ENCODE measurements at places on chromosomes 3 and 15.

DNA sequence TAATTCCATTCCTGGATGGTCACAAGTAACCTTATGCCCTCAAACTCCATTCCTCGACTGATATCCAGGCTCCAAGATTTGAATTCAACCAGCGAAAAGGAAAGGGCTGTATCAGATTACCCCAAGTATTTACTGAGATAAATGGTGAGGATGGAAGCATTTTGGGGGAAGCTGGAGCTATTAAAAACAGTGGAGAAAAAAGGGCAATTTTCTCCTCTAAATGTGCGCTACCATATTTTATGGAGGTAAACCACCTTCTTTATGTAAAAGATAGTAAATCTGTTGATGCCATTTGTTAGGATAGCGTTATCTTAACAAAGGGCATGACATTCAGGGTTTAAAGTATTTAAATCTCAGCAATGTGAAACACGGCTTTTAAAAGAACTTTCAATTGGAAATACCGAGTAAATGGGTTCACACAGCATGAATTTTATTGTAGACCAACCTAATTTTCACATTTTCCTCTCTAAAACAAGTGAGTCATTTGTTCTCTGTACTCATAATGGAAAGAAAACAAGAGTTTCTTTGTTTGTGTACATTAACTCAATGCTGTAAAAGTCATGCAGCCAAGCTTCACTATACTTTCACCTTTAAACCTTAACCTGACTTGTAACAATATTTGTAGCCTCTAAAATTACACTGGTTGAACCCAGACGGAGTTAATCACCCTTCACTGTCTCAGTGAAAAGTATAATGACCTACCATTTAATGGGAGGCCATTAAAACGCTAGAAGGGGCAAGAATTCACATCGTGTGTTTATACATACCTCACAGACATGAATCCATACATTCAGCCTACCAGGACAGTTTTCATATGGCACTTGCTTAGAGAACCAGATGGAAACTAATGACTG, 773.4 kb downstream of the ROBO1 start:
- no peak for DNase-seq

GRCh38 chr3:124557-125179, 71.9 kb upstream of the CHL1 start:
- no peak for DNase-seq

- no peak for DNase-seq
Observed at GRCh38 chr3:71602256-71602655, 18.7 kb upstream of the FOXP1 start.

DNA sequence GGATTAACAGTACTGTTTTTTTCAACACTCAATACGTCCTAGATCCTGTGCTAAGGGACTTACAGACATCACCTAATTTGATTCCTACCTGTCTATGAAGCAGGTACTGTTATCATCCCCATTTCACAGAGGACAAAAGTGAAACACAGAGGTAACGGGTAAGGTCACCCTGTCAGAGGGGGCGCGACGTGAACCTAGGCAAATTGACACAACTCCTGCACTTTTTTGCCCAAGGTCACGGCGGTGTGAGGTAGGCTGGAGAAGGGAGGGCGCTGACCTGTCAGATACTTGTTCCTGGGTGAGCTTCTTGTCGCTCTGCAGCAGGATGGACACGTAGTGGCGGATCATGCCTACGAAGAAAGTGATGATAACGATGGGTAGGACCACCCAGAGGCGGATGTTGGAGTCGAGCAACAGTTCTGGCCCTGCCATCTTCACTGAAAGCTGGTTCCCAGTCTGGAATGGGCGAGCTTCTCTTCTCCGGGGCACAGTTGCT, 363 bp downstream of the EMC3 start:
- DNase-seq: no peak

GRCh38 chr3:67468511-67468910, 185.9 kb downstream of the SUCLG2 start:
- no peak for DNase-seq

- no peak for DNase-seq
Observed at GRCh38 chr3:32825601-32826375, 8.0 kb downstream of the TRIM71 start.

DNA sequence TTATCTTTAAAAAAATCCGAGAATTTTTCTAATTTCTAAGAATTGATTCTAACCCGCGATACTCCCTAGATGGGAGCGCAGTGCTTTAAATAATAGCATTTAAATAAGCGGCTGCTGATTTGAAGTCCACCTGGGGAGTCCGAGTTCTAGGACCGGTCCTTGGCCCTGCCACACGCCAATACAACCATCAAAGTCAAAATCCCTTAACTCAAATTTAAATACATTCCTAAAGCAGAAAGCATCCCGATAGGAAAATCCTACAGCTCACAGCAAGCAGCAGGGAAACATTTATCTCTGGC, 508 bp upstream of the ECT2 start:
- no peak for DNase-seq

DNA sequence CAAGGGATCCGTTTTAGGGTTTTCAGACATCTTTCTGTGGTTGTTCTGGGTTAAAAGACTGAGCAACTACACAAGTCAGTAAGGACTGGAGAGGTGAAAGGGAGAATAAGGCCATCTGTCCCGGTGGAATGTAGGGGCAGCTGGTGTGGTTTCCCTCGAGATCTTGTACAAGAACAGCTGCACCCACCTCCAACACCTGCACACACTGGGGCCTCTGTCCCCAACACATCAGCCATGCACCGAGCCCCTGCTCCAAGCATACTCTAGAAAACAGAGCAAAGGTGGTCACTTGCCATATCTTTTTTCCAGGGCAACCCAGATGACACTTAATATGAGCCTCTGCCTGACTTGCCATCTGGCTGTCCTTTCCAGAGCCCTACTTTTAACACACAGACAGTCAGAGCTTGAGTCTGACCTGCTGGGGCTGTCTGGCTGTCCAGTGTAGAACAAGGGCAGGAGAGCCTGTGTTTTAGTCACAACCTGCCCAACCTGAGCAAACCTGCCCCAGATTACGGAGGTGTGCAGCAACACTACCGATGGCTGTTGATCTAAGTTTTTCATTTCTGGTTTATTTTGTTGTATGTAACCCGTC, 12.2 kb downstream of the MAN2A2 start:
- DNase-seq: no peak

DNA sequence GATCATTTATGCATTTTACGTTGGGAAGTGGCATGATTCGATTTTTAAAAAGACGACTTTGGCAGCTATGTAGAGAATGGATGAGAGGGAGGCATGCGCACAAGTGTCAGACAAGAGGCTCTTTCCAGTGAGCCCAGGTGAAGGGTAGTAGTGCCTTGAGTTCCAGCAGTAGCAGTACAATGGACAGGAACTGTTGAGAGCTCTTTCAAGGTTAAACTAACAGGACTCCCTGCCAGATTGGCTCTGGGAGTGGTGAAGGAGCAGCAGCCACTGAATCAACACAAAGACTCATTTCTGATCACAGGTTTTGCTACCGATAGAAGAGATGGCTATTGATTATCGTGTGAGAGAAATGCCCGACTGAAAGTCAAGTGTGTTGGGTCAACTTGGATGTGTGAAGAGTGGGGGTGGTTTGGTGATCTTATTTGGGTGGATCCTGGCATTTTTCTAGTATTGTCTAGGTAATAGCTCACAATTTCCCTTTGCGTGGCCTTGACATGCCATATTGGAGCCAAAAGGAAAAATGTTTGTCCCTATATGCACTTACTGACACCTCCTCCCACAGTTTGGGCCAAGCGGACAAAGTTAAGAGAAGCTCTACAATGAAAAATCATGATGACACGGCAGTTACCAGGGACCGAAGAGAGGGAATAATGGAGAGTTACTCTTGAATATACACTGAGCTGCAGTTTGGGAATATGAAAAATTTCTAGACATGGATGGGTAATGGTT, 81.6 kb upstream of the MDFIC2 start:
- DNase-seq: no peak

- DNase-seq: no peak
Observed at GRCh38 chr3:85939074-85939482, 980.3 kb downstream of the CADM2 start.

GRCh38 chr3:195895078-195895860, 13.1 kb downstream of the TNK2 start:
- DNase-seq: no peak

DNA sequence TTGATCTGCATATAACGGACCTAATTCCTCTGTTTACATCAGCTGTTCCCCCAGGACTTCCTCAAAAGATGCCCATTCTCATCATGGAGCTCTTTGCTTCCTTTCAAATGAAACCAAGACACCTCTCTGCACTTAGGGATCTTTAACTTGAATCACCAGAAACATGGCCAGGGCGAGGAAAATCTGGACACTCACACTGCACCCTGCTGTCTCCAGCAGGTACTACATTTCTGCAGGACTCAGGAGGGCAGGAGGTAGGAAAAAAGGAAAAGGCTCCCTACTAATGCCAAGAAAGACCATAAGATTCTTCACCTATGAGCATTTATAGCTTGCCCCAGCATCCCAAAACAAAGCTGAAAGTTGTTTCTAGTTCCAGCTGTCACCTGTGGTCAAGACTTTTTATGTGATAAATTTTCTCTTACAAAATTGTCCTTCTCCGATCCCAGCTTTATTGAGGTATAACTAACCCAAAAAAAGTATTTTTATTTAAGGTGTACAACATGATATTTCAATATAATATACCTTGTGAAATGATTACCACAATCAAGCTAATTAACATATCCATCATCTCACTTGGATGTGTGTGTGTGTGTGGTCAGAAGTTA, 87.3 kb upstream of the C15orf61 start:
- DNase-seq: peak; percentile 86

- DNase-seq: peak; percentile 89
Observed at GRCh38 chr3:8658306-8659212, 14.0 kb upstream of the SSUH2 start.

- DNase-seq: no peak
Observed at GRCh38 chr3:14512942-14513327, 27.2 kb downstream of the GRIP2 start.

DNA sequence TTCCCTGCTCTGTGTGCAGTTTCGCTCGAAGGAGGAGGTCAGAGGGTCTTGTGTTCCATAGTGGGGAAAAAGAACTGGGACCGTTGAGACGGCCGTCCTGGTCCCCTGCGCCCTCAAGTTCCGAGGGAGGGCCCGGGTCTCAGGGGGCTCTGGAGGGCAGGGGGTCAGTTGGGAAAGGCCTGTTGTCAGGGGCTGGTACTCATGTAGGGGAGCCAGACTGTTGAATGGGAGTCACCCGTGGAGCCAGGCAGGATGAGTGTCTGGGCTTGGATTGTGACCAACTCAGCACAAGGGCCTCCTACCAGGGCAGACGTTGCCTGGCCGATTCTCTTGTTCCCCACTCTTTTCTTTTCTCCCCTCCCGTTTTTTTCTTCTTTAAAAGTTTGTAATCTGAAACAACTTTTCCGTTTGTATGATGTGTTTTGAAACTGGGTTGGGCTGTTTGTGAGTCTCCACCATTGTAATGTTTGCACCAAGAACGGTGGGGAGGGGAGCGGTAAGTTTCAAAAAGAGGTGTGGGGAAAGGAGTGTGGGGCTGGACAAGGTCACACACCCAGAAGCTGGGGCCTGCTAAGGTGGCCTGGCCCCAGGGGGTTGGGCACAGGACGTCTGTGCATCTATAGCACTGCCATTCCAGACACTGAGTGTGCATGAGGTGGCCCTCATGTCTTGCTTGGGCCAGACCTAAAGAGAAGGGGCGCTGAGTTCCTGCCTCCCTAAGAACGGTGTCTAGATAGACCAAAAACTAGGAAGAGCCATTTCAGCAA, 1.1 kb downstream of the CMTM7 start:
- no peak for DNase-seq

GRCh38 chr3:171267104-171267503, 193.1 kb downstream of the TNIK start:
- DNase-seq: no peak

DNA sequence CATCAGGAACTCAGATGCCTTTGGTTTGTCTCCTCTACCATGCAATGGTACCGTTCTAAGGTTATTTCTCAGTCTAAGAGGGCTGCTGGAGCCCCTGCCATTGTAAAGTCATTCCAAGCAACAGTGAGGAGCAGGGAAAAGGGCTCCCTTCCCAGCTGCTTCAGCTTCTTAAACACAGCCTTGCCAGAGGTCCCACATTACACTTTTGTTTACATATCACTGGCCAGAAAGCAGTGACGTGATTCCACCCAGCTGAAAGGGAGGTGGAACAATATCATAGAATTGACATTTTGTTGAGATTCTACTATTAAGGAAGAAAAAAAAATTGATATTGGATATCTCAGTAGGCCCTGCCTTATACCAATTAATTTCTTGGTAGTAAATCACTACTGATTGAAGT, 194.6 kb downstream of the SUCLG2 start:
- DNase-seq: no peak

GRCh38 chr3:128995737-128996136, 1.9 kb upstream of the CFAP92 start:
- no peak for DNase-seq

- no peak for DNase-seq
Observed at GRCh38 chr3:110816008-110816407, 255.6 kb upstream of the NECTIN3 start.

DNA sequence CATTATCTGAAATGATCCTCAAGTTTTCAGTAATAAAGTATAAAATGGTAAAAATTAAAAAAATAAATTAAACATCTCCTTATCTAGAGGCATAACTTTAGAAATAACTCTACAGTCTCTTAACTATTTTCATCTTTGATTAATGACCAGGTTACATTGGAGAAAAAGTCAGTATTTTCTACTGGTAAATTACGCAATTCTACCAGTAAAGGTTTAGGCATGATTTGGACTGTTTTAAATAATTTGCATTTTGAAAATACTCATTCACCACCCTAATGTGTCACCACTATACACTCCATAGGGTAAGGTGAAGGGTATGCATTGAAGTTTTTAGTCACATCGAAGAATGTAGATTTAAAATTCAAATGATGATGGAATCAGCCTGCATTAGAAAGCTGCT, 45.9 kb upstream of the BCHE start:
- DNase-seq: no peak

DNA sequence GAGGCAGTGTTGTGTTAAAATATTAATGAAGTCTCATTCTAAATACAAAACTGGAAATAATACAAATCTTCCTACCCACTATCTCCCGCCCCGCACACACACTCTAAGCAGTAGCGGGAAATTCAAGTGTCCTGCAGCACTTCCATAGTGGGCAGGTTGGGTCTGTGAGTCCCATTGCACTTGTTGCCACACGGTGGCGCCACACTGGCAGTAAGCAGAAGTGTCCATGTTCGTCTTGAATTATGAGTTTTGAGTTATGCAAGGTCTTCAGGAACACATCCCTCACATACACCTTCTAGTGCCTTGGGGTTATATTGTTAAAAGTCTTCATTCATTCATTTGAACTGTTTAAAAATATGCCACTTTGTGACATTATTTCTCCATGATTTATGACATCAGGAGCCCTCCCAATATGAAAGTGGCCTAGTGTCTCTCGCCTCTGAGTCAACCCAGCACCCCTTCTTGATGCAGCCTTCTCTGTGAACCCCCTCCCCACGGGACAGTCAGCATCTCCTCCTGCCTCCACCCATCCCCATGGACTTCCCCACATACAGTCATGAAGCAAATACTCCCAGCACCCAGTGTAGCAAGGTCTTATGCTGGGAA, 17.6 kb upstream of the CCDC174 start:
- DNase-seq: peak; percentile 66

GRCh38 chr3:119751423-119751822, 30.5 kb upstream of the NR1I2 start:
- DNase-seq: no peak

Data from osteocyte (in vitro differentiated cells).